Activated T-cell treated with anti-CD3 and anti-CD28 coated beads, Interleukin-2, amount 50 U/mL, for 1 hour (primary cell): ENCODE measurements at places on chromosomes 1 and 21.

DNA sequence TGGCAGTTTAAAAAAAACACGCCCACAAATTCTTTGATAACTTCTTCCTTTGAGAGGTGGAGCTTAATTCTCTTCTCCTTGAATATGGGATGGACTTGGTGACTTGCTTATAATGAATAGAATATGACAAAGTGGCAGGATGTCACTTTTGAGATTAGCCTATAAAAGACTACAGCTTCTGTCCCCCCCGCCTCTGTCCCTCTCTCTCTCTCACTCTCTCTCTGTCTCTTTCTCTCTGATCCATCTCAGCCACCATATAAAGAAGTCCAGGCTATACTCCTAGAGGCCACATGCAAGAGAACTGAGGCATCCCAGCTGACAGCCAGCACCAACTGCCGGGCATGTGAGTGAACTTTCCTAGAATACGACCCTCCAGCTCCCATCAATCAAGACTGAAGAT is 7.7 kb upstream of the DMBX1 start:
- no peak for DNase-seq

DNA sequence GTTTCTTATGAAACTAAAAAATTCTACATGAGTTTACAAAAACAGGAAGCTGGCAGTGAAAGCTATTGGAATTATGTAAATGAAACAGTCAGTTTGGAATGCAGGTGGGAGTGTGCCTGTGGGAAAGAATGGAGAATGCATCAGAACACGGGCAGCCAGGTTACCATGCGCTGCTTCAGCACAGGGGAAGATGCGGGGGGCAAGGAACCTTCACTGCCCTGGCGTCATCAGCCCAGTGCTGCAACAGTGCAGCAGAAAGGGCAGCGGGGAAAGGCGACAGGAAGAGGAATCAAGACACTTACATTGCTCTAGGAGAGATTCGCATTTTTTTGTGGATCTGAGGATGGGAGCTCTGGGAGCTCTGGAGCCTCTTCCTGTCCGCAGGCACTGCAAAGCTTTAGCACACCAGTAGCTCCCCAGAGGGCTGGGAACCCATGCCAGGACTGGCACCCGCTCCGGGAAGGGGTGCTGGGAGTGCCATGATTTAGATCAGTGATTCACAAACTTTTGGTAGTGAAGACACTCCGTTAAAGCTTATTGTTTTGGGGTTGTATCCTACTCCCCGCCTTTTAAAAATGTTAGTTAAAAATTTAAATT is 64.1 kb upstream of the WDR26 start:
- DNase-seq, result no peak

DNA sequence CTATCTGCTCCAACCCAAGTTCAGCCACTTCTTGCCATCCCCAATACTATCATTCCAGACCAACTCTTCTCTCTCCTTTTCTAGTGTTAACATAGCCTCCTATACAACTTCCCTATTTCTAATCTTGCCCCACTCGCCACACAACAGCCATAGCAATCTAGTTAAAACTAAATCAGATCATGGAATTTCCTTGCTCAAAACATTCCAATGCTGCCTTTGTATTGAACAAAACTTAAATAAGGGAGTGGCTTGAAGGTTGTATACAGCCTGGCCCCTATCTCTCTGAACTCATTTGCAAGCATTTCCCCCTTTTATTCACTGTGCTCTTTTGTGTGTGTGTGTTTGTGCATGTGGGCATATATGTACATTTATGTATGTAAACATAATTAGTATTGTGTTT is 118.1 kb upstream of the SGIP1 start:
- no peak for DNase-seq

DNA sequence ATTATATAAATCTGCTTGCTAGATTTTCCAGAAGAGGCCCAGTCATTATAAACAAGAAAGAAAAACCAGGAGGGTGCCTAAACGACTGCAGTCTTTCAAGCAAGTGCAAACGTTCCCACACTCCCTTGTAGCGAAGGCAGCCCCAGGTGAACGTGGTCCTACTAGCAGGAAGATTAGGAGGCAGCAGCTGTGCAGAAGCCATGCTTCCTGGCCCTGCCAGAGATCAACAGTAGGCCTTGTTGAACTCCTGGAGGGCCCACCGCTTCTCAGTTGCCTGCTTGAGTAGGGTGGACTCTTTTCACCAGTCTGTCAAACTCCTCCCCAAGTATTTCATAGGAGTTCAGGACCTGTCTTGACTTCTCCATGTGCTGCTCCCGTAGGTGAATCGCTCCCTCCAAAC is 163.0 kb upstream of the GORAB start:
- DNase-seq, result no peak

GRCh38 chr1:217881131-217881543 is 250.0 kb downstream of the SPATA17 start:
- DNase-seq, result no peak

GRCh38 chr1:154520333-154520732 is 18.1 kb upstream of the SHE start:
- DNase-seq, result no peak

GRCh38 chr1:77487631-77488030 is 194.8 kb downstream of the ZZZ3 start:
- no peak for DNase-seq

DNA sequence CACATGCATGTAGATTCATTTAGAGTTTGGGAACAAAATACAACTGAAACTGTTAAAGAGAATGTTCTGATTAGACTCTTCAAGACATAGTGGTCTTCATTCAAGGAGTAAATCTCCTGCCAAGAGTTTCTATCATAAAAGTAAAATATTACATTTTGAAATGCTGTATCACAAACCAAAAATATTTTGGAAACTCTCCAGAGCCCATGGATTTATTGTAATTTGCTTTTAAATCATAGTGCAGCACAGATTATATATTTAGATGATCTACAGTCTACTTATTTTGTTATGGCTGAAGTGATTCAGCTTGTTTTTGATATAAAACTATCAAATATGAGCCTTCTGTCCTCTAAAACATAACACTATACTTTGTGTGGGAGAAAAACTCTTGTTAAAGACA is 105.3 kb downstream of the DISP1 start:
- DNase-seq, result no peak

DNA sequence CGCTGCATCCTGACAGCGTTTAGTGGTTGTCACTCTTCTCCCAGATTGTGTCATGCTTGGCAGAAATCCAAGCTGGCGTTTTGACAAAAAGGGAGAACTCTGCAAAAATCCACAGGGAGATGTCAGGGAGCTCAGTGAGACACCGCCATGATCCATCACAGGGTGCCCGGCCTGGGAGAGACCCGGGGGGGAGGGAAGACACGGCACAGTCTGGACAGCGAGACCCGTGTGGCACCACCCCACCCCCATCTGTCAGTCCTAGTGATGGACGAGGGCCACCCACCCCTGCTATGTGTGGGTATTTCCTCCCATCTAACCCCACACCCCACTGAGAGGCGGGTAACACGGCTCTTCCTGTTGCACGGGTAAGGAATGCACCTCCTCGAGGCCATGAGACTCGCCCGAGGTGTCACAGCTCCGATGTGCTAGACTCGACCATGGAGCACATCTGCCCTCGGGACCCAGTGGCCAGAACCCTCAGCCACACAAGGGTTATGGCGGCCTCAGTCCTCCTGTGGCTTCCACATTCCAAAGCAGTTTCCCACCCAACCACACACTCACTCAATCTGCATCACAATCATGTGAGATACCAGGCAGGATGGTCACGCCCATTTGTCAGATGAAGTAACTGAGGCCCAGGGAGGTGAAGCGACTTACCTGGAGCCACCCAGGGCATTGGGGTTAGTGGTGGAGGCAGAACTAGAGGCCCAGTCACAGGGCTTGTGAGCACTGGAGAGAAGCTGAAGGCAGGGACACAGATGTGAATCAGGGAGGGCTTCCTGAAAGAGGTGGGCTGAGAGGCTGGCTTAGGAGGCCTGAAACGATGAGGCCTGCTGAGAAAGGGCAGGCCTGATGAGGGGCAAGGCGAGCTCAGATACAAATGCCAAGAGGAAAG is 688.5 kb downstream of the MATN1 start:
- no peak for DNase-seq

GRCh38 chr1:28110555-28110954 is 22.1 kb upstream of the EYA3 start:
- no peak for DNase-seq

GRCh38 chr1:151157067-151157531 is 650 bp downstream of the TNFAIP8L2 start:
- DNase-seq, result peak; percentile 49

- no peak for DNase-seq
These were observed 1.9 kb upstream of the MFN2 start for GRCh38 chr1:11978301-11978700.

DNA sequence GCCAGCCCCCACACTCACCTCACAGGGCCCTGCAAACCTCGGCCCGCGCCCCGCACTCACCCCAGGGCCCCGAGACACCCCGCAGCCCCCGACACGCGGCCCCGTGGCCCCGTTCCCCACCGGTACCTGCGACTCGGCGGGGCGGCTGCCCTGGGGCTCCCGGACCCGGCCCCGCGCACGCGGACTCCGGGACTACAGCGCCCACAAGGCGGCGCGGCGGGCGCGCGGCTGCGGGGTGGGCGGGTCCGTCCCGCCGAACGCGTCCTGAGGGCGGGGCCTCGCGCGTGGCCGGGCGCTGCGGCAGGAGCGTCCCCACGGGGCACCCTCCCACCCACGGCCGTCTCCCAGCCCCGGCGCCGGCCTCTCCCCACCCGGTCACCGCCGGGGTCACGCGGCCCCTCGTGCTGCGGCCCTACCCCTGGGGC is at the start of gene SLC19A1:
TSS of gene SLC19A1 (minus strand) at position 199 of the 425 bp plus-strand sequence. CDS start 4,481 bp downstream, outside the sequence.
- peak; percentile 81 for DNase-seq
